ENCODE measurements at places on chromosomes 6 and 20.
A peak's percentile ranks its signal among the peaks of the same experiment; 100 is the strongest.

GRCh38 chr6:167756597-167756996, 70.1 kb upstream of the AFDN start:
- no peak for DNase-seq

GRCh38 chr6:2731281-2731909, 19.3 kb downstream of the MYLK4 start:
- DNase-seq: no peak

DNA sequence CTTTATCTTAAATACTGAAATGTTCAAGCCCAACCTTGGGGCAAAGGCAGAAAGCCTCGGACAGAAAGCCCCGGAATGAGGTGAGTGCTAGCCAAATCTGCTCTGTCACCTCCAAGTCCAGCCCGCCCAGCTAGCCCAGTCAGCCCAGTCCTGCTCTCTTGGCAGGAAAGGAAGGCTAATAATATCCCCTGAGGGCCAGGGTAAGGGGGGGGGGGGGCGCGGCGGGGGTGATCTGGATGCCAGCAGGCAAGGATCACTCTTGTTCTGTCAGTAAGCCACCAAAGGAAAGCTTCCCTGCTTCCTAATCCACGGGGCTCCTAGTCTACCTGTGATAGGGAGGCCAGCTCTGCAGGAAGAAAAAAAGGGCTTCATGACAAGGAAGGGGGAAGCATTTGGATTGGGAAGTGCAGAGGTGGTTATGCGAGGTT, 1.1 kb downstream of the NDRG3 start:
- DNase-seq: no peak

- no peak for DNase-seq
Measured at GRCh38 chr6:81331526-81331925, 421.0 kb downstream of the TENT5A start.

- no peak for DNase-seq
Measured at GRCh38 chr6:4603291-4603690, 172.9 kb upstream of the CDYL start.

DNA sequence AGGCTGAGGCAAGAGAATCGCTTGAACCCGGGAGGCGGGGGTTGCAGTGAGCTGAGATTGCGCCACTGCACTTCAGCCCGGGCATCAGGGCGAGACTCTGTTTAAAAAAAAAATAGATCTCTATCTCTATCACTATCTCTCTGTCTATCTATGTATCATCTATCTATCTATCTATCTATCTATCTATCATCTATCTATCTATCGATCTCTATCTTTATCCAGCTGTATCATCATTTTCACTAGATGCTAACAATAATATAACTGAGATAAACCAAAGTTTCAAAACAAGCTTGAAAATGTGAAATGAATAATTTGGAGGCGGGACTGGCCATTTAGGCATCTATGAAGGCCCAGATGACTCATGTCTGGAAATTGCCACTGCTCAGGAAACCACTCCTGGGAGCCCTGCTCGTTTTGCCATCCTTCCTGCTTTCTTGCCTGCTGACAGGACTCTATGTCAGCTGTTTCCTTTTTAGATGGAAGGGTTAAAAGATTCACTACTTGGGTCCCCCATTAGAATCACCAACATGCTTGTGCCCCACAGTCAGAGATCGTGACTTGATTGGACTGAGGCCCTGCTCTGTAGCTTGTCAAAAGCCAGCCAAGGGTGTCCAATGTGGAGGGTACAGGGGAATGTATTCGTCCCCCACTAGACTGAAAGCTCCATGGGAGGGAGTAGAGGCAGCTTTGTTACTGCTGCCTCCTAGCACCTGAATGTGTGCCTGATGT, 61.7 kb downstream of the UTRN start:
- DNase-seq: no peak

- peak; percentile 71 for DNase-seq
Measured at GRCh38 chr6:105603788-105604586, 201.1 kb upstream of the PREP start.

DNA sequence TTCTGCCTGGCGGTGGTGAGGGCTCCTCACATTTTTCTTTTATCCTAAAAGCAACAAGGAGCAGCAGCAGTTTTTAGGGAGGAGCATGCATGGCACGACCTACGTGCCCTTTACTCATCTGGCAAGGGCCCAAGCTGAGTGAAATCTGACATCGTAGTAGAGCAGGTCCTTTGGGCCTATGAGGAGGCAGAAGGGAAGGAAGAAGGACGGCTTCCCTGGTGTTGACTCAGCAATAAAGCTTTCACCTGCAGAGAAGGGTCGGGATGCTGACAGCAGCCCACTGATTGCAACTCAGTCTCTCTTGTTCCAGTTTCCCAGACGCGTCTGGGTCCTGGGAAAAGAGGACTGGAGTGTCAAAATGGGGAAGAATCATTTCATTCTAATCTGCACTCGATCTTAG, 409.1 kb upstream of the AGPAT4 start:
- no peak for DNase-seq

- DNase-seq: no peak
Measured at GRCh38 chr6:122102026-122102425, 297.4 kb upstream of the HSF2 start.

DNA sequence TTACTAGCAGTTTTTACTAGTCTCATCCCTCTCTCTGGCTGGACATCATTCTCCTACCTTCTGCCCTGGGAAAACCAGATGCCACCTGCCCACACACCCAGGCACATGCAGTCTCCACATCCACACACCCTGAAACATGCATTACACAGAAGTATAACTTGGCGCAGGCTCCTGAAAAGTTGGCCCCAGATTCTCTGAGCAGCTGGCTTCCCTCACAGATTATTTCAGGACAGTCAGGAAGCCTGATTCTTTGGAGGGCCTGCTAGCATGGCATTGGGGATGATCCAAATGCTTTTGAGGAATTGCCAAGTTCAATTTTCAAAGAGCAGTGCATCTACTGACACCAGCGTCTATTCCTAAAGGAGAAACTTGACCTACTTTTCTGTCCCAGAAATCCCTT, 27.8 kb upstream of the KIF16B start:
- DNase-seq: peak; percentile 98

GRCh38 chr20:19522836-19523590, 235.0 kb upstream of the RIN2 start:
- DNase-seq: no peak

DNA sequence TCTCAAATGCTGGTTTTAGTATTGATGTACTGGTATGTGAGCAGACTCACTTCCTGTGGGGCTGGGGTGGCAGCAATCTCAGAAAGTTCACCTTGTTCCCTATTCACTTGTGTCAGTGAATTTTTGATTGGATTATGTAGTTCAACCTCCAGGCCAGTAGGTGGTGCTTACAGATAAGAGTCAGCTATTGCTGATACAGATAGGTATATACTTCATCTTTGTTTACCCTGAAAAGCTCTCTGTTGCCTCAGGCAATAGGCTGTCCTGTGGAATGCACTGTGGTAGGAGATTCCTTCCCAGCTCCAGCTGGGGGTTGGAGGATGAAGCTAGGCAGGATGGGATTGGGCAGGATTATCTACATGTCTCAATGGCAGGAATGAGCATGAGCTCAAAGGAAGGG, 851.2 kb upstream of the EYS start:
- DNase-seq: no peak

GRCh38 chr20:51249215-51249614, 226.3 kb upstream of the KCNG1 start:
- no peak for DNase-seq

DNA sequence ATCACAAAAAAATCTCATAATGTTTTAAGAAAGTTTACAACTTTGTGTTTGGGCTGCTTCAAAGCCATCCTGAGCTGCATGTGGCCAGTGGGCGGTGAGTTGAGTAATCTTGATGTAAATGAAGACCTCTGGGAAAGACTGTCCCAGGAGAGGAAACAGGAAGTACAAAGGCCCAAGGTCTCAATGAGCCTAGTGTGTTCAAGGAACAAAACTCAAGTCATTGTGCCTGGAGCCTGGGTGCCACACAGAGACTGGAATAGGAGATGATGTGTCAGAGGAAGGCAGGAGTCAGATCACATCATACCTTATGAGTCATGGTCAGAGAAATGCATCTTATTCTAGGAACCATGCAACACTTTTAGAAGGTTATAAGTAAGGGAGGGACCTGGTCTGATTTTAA, 51.5 kb downstream of the COL19A1 start:
- DNase-seq: no peak

GRCh38 chr20:52754366-52754765, 217.8 kb upstream of the TSHZ2 start:
- DNase-seq: no peak

DNA sequence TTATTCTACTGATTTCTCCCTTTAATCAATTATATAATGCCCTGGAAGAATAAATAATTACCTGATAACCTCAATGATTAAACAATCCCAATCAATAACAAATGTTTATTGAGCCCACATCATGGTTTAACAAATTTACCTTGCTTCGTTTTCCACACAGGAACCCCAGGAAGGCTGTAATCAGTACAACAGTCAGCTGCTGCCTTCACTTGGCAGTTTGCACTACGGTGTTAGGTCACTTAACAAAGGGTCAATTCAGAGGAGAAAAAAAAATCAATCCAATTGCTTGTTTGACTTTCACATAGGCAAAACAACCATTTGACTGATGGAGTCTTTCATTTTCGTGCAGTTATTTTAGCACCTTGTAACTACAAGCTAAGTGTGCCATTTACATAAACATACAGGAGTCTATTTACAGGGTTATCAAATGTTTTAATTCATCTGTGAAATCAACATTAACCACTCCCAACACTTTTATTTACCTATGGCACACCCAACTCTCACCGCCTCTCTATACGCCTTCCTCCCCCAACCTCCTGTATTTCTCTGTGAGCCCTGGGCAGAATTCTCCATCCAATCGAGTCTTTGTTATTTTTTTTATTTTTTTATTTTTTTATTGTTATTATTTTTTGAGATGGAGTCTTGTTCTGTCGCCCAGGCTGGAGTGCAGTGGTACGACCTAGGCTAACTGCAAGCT, 140.4 kb upstream of the TAB2 start:
- DNase-seq: no peak

GRCh38 chr6:156697225-156697830, 79.8 kb upstream of the ARID1B start:
- no peak for DNase-seq

DNA sequence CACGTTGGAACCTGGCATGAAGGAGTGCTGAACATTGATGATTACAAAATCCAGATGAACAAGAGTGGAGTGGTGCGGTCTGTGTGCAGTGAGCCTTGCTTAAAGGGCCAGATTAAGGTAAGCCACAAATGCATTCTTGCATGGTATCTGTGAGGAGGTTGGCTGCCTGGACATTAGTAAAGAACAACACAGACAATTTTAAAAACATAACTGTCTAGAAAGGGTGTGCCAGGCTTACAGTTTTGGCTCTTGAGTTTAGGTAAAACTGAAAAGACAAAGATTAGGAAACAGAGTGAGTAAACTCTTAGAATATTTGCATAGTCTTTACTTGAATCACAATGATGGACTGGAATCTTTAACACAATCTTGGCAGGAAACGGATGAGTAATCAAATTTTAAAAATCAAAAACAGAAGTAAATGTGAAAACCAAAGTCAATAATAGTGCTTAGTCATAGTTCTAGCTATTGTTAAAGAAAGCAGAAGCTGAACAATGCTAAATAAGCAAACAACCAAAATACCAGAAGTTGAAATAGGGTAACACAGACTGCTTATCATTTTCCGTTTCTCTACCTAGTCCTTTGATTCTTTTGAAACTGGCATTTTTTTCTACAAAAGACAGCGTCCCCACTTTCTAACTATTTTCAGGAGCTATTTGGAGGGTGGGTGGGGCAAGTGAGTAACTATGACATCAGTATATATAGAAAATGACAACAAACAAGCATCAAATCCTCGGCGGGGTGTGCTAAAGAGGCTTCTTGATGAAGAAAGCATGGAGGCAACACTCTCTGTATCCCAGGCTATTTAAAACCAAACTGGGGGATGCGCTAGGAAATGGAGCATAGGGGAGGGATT, 185.8 kb upstream of the RAB32 start:
- no peak for DNase-seq

- no peak for DNase-seq
Measured at GRCh38 chr6:36739947-36740817, 42.6 kb downstream of the RAB44 start.

DNA sequence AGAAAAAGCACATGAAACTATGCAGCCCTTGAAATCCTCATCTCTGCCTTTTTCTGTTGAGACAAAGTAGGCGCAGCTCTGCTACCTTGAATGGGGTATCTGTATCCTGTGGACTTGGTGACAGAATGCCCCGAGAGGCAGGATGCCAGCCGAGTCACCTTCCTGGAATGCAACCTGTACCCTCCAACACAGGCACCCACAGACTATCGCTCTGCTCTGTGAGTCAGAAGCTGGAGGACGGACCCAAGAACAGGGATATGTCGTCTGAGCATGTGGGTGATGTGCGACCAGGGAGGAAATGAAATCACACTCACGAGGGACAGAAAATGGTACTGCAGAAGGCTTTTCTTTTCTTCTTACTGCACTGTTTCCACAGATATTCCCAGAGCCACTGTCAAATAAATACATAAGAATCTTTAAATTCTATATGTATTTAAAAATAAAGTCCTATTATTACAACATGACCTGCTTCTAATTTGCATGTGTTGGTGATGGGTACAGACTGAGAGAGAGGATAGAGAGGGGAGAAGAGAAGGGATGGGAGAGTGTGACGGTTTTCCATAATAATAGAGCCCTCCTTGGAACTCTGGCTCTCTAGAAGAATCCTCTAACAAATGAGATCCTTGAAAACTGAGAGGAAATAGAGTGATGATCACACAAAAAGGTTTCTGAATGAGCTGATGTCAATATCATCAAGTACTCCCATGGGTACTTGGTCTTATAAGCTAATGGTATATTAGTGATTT, 308.1 kb downstream of the FOXC1 start:
- no peak for DNase-seq

DNA sequence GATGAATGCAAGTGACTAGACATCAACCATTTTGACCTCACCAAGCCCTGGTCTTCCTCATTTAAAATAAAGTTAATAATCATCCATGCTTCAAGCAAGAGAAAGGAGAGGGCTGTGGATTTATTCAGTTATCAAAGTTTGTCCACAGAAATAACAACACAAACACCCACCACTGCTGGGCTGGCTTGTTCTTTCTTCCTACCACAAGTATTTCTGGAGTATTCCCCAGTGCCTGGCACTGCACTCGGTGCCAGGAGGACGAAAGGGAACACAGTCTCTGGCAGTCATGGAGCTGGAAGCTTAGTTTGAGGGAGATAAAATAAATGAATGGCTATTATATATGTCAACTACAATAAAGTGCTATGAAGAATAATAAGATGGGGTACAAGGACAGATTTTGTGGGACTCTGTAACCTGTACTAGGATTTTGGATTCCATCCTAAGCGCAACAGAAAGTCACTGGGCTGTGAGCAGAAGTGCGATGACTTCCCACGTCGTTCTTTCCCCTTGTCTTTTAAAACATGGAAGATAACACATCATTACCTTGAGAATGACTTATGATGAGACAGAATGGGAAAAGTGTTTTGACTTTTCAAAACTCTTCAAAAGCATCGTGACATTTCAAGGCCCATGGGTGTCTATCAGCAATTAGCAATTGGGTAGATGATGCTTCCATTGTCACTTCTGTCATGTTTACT, 74.5 kb upstream of the TRAF3IP2 start:
- no peak for DNase-seq

- no peak for DNase-seq
Measured at GRCh38 chr20:10366898-10367692, 66.9 kb downstream of the MKKS start.

Measured in NCI-H446 (cell line).